MV-4-11 (cell line): ENCODE measurements at places on chromosomes 1 and 21.

DNA sequence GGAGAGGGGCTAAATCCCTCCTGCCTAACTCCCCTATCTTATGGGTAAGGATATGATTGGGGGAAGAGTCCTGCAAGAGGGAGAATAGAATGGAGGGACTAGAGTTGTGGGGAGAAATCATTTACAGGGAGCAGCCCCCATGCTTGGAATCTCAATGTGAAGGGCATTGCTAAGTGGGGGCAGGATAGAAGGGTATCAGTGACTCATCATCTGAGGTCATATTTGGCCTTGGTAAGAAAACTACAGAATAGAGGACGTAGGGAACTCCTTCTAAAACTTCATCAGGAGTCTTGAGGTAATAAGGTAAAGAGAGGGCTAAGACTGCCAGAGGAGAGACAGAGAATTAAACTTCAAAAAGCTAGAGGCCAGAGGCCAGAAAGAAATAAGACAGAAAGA is 487 bp downstream of the HJV start:
- no peak for DNase-seq

DNA sequence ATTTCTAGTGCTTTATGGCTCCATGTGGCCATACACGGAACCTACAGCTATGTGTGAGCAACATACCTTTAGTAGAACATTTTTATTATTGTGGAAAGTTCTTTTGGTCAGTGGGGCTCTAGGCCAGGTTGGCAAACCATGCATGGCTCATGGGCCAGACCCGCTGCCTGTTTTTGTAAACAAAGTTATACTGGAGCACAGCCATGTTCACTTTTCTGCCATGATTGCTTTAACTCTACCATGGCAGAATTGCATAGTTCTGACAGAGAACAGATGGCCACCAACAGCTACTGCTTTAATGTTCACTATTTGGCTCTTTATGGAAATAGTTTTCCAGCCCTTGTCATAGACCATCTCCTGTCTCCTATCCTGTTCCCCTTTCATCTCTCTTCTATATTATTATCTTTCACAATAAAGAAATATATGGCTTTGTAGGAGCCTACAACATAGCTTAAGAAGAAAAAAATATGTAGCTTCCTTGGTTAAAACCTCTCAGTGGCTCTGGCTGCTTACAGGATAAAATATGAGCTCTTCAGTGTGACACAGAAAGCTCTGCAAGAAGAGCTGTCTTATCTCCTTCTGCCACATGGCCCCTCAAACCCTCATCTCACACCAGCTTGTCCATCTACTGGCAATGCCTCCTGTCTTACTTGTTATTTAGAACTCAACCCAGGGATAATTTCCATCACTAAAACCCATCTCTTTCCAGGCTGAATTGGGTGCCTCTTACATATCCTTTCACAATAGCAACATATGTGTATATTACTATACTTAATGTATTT is 54.6 kb upstream of the RWDD3 start:
- no peak for DNase-seq

DNA sequence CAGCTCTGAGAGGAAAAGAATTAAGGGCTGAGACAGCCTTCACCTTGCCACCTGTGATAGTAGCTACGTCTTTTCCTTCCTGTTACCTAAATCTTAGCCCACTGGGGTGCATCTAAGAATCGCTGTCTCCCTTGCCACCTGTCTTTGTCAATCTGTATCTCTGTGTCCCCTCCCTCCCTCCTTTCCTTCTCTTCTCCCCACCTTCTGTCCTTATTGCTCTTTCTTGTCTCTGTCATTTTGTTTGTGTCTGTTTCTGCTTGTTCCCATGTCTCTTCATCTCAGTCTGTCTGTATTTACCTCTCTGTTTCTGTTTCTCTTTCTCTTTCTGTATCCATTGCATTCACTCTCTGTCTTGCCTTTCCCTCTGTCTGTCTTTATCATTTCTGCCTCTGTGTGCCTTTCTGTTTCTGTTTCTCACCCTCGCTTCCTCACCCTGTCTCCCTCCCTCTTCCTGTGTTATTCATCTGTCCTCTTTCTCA is 30.2 kb downstream of the SLC22A15 start:
- DNase-seq = no peak

DNA sequence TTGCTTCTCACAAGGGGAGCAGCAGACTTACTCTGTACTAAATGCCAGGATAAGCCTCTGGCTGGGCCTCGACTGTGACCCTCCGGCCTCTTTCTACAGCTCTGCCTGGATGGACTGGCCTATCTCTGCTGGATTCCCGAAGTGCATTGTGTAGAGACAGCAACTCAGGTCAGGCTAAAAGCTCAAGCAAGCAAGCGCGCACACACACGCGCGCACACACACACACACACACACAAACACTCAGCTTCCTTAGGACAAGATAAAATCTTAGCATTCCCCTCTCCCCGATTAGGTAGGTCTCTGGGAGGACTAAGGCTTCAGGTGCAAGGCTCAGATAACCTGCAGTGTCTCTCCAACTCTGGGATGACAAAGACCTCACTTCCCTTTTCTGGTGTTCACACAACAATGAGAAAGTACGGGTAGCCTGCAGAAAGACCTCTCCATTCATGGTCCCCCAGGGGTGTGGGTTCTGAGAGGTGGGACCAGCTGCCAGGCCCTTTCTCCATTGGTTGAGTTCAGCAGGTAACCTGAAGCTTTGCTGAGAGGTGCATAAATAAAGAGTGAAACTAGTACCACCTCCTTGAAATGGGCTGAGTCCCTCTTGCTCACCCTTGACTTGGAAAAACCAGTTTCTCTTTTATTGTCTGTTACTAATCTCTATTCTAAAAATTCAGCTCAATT is 155.1 kb upstream of the CAMK1G start:
- DNase-seq = no peak

DNA sequence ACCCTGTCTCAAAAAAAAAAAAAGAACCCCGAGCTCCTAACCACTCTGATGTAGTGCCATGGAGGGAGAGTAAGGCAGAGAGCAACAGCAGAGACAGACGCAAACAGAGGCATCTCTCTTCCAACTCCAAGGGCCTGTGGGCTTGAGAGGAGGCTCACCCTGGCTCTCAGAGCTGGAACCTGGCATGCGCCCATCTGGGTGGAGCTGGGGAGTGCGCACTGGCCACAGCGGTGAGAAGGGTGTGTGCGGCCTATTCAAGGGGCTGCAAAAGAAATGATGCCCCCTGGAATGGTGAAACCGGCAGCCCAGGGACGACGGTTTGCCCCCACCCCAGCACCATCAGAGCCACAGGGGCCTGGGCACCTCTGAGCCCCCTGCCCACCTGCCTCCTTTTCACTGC is 17.6 kb downstream of the COL8A2 start:
- no peak for DNase-seq

DNA sequence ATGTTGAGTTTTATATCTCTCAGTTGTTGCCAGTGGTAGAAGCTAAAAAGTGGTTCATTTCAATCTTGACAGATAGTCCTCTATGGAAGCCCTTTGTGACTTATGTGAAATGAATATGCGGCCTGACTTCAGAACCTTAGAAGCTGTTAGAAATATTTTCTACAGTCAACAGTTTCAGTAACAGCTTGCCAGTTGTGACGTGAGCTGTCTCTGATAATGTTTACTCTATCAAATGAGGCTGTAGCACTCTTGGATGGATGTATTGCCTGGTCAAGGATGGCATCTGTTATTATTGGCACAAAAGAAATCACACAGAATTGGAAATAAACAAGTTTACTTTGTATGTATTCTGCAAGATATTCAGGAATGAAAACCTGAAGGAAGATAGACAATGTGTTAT is 31.9 kb downstream of the SNX7 start:
- DNase-seq = no peak

DNA sequence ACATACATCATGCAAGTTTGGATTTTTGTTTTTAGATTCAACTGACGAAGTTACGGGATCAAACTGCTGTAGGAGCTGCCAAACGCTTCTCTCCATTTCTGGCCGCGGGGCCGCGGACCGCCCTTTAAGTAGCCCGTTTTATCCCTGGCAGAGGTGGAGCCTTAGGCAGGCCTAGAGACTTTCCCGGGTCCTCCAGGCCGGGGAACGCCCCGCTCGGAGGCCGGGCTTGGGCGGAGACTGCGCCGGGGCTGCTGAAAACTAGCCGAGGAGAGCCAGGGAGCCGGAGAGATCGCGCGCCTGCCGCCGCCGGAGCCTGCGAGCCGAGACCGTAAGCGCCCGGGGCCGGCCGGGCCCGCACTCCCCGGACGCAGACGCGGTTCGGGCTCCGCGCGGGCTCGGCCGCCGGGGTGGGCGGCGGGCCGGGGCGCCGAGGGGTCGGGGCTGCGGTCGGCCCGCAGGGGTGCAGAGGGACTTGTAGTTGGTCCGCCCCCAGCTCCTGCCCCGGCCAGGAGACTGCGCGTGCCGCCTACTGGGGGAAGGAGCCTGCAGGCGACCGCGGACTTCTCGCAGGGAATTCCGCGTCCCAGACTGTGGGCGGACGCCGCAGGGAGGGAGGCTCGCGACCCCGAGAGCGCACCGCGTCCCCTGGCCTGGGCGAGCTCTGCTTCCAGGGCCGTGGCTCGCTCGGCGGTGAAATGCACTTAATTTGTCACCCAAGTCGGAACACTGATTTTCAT is at the start of gene EPHX1:
Gene EPHX1 (plus strand): TSS at position 283 of the 737 bp plus-strand sequence. CDS start 18,606 bp downstream, outside the sequence.
- peak; percentile 76 for DNase-seq

GRCh38 chr1:183092350-183092749 is 69.1 kb downstream of the LAMC1 start:
- DNase-seq = no peak

- DNase-seq = no peak
Measured at GRCh38 chr1:160419838-160420169, 19.4 kb downstream of the VANGL2 start.

DNA sequence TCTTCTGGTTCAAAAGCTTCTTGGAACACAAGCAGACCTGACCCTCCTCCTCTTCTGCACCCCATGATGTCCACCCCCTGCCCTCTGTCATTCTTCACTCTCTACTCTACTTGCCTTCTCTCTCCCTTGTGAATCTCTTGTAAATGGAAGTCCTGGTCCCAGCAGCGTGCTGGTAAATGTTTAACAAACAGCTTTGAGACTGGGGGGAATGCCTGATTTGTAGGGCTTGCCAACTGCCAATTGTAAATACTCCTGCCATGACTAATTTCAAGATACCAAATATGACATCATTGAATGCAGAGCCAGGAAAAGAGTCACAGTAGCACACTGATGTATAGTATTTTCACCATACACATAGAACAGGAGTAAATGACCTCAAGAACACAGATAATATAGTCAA is 40.9 kb upstream of the LRRN2 start:
- DNase-seq = no peak

DNA sequence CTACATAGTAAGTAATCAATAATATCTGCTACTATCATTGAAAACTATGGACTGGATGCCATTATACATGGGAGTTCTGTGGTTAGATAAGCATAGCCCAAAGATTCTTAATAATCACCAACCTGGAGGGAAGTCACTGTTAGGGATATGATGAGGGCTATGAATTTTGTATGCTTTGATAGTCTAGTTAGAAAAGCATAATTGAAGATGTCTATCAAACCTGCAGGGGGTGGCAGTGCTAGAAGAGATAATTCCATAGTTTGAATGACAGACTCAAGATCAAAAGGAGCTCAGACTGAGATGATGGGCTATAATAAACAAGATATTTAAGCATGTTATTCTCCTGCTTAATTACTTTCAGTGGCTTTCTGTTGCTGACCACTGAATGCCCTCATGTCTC is 15.4 kb upstream of the COA6 start:
- DNase-seq = no peak

DNA sequence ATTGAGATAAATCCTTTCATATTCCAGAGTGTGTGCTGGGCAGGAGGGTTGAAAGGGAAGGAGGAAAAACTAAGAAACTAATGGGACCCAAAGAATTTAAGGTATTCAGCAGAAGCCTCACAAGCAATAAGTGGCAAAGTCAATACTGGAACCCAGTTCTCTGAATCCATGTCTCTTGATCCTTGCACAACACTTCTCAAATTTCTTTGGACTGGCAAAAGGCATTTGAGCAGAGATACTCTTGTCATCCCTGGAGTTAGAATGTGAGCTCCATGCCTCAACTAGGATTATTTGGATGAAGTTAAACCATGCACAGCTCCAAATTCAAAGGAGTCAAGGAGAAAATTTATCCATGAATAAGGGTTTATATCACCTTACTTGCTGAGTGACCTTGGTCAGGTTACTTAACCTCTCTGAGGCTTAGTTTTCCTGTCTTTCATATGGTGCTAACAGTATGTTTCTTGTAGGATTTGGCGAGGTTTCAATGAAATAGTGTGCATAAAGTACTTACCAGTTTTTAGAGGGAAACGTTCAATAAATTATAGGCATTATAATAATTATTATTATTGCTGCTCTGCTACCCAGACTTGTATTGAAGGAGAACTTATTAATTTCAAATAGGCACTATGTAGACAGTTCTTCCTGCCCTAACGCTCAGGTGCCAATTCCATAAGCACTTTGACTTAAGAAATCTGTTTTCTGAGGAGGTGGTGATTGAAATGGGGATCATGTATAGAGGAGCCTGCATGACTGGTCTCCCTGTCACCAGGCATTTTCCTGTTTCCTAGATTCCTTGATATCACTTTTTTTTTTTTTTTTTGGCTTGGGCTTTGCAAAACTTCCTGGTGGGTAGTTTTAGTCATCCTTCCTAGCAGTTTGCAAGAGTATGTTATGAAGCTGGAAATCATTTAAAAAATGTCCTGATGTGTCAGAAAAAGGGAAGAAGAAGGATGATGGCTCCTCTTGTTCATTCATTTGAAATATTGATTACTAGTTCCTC is 125.0 kb upstream of the JUN start:
- DNase-seq = peak; percentile 42

- no peak for DNase-seq
Measured at GRCh38 chr1:21707086-21707840, 38.1 kb upstream of the RAP1GAP start.

GRCh38 chr21:39103689-39104088 is 79.6 kb downstream of the PSMG1 start:
- no peak for DNase-seq

DNA sequence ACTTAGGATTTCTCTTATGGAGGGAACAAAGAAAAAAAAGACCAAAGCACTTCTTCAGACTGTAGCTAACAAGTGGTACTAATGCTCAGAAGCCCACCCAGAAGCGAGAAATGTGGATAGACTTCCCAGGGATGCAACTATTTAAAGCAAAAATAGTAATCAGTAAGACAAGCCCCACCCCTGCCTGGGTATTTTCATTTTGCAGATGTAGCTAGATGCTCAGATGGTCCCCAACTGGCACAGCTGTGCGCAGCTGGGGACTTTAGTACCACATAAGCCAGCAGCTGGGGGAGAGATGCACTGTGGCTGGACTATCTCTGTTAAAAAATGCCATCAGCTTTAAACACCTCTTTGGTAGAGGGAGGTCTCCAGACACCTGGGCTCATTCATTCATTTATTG is 77.8 kb upstream of the SPAG17 start:
- DNase-seq = no peak

DNA sequence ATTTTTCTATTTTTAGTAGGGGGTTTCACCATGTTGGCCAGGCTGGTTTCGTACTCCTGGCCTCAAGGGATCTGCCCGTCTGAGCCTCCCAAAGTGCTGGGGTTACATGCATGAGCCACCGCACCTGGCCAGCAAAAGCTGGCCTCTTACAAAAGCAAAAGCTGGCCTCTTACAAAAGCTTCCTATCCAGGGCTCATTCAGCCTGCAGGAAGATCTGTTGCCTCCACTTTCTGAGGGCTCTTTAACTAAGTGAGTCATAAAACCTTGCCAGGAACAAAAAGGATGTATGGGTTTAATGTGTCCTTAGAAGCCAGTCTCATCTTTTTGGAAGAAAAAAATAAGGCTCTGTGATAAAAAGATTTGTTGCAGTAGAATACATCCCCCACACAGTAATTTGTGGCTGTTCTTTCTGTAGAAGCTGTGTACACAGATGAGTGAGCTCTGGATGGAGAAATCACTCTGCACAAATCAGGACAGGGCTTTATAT is 15.0 kb downstream of the HTR1D start:
- DNase-seq = no peak
